ENCODE measurements at places on chromosomes 11 and 22.

- DNase-seq = peak; percentile 13
Measured at GRCh38 chr11:75639762-75640181, 29.1 kb downstream of the MAP6 start.

- DNase-seq = no peak
Measured at GRCh38 chr11:45223496-45223895, 62.6 kb downstream of the SYT13 start.

DNA sequence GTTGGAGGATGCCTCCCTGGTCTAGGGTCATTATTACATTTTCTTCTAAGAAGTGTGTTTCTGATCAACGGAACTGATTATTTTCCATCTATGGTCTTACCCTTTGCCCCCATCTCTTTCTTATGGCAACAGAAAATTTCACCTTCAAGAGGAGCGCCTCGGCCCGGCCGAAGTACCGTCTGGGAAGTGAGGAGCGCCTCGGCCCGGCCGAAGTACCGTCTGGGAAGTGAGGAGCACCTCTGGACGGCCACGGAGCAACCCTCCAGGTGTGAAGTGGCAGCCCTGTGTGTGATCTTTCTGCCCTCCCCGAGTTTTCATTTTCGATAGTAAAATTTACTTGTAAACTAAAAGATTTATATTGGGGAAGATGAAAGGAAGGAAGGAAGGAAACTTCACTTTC lies 3.1 kb upstream of the APOBEC3C start:
- no peak for DNase-seq

DNA sequence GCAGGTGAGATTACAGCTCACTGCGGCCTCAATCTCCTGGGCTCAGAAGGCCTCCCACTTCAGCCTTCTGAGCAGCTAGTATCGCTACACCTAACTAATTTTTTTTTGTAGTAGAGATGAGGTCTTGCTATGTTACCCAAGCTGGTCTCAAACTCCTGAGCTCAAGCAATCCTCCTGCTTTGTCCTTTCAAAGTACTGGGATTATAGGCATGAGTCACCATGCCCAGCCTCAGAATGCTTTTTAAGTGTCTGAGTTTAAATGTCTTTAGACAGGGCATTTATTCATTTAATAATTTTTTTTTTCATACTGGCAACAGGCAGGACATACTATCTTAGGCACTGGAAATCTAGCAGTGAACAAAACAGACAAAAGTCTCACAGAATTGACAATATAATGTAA lies 27.7 kb downstream of the LRP4 start:
- DNase-seq = no peak

DNA sequence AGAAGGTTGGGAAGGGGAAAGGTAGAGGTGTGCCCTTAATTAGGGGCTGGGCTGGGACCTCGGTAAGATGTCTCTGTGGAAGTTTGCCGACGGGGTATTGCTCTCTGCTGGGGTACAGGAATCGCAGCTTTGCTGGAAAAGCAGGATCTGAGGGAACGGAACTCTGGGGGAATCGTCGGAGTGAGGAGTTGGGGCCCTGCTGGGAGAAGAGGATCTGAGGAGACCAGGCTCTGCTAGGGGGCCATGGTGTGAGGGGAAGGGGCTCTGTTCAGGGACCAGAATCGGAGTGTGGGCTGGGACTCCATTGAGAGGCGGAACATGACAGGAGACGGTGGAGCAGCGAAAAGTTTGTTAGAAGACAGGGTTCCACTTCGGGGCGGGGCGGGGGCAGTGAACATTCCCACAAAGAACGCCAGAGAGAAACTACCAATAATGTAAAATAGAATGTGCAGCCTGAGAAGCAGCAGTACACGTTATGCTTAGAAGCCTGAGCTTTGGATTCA lies 456 bp downstream of the AAMDC start:
- DNase-seq = peak; percentile 36

GRCh38 chr11:129792663-129793062 lies 23.0 kb upstream of the TMEM45B start:
- no peak for DNase-seq

DNA sequence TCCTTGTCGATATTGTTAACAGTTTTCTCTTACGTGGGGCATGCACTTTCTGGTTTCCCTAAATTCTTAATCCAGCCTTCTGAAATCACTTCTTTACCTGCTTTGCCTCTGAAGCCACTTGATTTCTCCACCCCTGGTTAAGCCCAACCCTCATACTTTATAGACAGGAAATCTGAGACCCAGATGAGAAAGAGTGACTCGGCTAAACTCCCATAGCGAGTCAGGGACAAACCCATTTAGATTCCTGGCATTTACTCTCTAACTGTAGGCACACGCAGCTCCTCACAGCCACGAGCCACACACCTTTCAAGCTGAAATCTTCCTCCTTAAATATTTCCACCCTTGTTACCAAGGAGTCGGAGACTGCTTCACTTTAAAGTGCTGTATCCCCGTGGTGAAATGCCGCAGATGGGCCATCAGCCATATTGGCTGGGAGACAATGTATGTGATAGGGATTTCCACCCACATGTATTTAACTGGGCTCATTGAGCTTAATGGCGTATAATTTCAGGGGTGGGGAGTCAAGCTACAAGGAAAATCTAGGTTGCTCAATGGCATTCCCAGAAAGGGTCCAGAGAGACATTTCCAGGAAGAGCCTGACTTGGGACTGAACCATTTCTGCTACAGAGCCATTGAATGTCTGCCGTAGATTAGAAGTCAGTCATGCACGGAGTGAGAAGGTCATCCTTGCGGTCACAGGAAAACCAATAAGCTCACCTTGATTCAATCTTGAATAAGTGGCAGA lies 49.9 kb upstream of the GRK3 start:
- DNase-seq = no peak

Data from HT1080 (cell line).